ENCODE measurements at places on chromosomes 1 and 21.

DNA sequence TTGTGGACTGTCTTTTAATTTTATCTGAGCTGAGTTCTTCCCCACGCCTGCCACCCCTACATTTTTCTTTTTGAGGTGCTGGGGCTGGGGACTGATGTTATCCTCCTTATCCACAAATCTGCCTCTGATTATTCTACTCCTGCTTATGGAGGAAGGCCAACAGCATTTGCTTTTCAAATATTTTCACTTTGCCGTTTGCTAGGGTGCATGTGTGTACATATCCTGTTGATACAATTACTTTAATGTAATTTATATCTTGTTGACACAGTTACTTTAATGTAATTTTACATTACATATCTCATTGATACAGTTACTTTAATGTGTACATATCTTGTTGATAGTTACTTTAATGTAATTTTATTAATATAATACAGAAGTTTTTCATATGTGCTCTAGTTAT, 36.2 kb downstream of the PRRC2C start:
- no peak for DNase-seq

DNA sequence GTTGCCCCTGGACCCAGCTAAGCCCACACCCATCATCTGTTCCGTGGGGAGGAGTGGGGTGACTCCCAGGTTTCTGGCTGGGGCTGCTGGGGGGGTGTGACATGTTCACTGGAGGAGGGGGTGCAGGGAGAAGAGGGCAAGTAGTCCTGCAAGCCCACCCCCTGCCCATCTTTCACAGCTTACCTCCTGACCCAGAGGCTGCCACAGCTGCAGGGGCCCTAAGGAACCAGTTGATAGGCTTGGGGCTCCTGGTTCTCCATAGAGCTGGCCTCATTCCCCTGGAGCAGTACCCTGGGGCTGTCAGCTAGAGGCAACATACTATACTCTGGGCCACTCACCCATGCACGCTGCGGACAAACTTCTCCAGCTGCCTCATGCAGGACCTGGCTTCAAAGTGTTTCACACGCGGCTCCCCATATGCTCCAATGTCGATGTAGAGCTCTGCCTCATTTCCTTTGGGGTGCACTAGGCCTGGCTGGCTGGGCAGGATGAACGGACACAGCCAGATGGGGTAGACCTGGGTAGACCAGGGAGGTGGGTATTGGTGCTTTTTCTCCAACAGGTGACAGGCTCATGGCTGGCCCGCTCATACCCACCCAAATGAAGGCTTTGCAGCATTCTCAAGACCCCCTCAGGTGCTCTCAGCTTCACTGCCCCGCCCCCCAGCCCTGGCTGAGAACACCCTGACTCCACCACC, 33.8 kb downstream of the DHCR24 start:
- DNase-seq: no peak

- peak; percentile 54 for DNase-seq
These were observed 157.0 kb upstream of the ZNHIT6 start for GRCh38 chr1:85865213-85865612.

DNA sequence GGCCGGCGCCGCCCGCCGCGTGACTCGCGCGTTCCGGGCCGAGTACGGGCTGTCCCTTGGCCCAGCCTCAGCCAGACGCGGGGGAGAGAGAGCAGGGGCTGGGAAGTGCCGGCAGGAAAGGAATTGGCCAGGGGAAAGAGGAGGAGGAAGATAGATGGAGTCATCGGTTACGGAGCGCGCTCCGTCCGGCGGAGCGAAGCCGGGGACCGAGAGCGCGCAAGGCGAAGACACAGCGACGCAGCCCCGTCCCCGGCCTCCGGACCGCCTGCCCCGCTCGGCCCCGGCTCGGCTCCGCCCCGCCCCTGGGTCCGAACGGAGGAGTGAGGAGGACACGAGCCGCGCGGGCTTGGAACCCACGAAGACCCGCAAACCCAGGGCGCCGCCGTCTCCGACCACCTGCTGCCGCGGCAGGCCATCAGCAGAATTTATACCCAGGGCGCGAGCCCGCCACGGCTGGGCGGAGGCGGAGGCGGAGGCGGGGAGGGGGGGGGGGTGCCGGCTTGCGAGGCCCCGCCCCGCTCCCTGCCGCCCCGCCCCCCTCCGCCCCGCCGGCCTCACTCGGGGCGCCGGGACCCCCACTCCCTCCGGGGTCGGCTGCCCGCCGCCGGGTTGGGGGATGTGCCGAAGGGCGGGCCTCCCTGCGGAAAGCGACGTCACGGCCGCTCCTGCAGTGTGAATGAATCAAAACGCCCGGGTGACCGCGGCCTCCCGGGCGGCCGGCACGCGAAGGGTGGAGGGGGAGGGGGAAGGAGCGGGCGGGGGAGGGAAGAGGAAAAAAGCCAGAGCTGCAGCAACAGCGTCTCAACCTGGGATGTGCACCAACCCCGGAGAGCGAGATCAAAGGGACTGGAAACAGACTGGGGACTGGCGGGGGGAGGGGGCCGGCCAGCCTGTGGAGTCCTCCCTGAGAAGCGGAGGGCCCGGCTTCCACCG, at the start of gene LHX4:
Gene LHX4 (plus strand): TSS at position 782 of the 933 bp plus-strand sequence. CDS start 266 bp downstream, outside the sequence.
- DNase-seq: peak; percentile 42

- no peak for DNase-seq
These were observed 115.7 kb downstream of the MAP3K21 start for GRCh38 chr1:233443040-233443760.

DNA sequence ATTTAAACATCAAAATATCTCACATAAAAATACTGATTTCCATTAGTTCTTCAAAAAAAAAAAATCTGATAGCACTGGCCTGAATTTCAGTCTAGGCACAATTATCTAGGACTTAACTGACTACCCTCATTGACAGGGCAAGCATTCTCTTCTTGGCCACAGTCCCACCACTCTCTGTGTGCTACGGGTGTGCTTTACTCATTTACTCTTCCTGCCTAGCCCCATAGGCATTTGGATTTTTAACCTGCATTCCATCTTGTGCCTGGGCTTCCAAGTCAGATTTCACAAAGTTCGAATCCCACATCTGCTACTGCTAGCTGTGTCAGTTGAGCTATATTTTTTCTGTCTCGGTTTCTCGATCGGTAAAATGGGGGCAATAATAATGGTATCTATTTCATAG, 38.0 kb downstream of the PTPN14 start:
- no peak for DNase-seq

- no peak for DNase-seq
These were observed 1.8 kb downstream of the IL20 start for GRCh38 chr1:206867239-206867638.

DNA sequence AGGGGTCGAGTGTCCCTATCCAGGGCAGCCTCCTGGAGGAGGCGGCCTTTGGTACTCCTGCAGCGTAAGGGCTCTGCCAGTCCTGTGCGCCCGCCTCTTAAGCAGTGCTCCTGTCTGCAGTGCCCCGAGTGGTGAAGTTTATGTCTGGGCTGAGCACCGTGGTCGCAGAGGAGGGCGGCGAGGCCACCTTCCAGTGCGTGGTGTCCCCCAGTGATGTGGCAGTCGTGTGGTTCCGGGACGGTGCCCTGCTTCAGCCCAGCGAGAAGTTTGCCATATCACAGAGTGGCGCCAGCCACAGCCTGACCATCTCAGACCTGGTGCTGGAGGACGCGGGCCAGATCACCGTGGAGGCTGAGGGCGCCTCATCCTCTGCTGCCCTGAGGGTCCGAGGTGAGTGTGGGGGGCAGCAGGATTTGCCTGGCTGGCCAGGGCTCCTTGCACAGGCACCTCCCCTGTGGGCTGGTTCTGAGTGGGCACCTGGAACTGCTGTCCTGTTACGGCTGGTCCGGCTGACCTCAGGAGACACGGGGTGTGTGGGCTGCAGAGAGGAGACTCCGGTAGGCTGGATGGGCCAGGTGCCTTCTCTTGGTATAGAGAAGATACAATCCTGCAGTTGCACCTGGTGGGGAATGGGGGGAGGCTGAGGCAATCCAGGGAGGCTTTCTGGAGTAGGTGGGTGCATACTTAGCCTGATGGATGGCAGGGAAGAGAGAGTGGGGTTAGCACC, 66.8 kb downstream of the OBSCN start:
- no peak for DNase-seq

DNA sequence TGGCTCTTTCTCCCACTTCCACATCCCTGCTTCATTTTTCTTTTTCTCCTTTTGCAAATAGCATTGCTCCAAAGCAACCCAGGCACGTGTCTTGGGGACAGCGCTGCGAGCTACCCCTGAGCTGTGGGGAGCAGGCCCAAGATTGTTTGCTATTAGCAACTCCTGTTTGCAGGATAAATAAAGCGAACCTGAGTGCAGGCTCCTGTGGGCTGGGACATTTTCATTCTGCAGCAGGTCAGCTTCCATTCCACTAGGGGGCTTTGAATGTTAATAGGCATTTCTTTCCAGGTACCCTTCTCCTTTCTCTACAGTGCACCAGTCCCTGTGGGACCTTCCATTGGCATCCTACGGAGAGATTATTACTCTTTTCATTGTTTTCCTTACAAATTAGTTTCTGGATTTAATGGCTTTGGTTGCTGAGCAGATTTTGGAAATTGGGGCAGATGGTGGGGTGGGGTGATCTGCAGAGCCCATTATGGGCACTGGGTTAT, 54.0 kb downstream of the OLFML3 start:
- no peak for DNase-seq

DNA sequence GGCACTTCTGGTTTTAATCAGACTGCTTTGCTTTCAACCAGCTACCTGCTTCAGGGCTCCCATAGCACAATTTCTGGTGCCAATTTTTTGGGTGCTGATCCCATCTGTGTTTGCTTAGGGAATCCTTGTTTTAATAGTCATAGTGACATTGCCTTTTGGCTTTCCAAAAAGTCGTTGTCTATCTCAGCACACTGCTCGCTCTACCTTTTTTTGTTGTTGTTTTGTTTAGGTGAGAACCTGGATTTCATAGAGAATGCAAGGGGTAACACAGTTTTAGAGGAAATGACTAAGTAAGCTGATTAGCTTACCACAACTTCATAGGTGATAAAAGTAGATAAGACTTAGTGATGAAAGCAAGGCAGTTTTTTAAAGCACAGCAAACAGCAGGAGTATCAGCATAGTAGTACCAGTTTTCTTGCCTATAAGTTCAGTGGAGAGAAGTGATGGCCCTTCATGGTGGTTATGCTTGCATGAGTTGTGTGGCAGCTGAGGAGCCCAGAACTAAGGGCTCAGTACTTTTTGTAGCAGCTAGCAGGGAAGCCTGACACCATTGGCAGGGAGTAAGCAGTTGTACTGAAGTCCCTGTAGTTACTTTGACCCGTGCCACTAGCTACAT, 31.3 kb downstream of the NEK7 start:
- DNase-seq: no peak

- DNase-seq: peak; percentile 85
These were observed 15.0 kb upstream of the MTARC2 start for GRCh38 chr1:220733086-220733601.

DNA sequence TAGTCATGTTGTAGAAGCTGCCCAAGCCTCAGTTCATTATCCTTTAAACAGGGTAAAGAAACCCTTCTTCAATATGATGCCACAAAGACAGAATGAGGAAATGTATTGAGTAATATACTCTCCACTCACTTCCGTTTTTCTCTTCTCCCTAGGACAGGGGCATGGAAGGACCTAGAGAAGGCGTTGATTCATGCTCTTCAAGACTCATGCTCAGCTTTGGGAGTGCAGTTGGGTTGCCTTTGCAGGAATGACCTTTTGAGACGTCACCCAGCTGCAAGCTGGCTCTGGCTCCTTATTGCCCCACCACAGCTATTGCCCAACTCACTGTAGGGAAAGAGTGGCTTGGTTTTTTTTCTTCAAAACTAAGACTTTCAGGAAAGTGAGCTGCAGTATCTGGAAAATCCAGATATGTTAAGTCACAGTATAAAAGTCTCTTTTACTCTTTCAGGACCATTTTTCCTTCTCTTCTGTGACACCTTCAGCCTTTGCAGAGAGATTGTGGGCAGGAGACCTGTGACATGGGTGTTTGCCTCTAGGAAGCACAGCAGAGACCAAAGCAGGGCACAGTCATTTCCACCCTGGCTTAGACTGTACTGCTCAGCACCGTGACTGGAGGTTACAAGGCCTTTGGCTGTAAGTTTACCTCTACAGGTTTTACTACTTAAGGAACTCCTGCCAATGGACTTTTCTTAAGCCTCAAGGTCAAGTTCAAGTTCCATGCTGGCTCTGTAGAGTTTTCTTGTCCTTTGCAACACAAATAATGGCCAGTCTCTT, 39.5 kb downstream of the XCL2 start:
- DNase-seq: no peak

DNA sequence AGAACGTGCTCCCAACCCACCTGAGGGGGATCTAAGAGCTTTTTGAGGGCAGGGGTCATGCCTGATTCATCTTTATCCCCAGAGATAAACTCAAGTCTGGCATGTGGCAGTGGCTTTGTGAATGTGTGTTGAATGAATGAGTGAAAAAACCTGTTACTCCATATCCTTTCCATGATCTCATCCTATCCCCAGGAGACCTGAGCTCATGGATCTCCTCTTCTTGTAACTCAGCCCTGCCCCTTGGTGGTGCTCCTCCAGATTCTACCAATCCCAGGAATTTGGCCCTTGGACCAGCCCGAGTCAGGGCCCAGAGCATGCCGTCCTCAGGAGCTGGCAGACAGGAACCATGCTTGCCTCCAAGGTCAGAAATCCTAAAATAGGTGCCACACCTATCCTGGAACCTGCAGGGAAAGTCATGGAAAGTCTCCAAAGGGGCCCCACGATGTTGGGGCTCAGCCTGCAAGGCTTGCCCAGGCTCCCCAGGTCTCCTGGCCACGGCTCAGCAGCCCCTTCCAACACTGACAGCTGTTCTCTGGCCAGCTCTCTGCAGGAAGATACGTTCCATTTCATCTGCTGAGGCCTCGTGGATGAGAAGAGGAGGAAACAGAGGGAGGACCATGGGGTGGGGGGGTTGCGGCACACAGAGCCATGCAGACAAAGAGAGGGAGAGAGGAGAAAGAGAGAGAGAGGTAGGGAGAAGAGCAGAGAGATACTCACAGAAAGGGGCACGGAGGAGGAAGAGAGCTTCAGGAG, 214.6 kb downstream of the TRABD2B start:
- DNase-seq: peak; percentile 59

GRCh38 chr1:65820983-65821382, 28.3 kb downstream of the PDE4B start:
- DNase-seq: peak; percentile 91

DNA sequence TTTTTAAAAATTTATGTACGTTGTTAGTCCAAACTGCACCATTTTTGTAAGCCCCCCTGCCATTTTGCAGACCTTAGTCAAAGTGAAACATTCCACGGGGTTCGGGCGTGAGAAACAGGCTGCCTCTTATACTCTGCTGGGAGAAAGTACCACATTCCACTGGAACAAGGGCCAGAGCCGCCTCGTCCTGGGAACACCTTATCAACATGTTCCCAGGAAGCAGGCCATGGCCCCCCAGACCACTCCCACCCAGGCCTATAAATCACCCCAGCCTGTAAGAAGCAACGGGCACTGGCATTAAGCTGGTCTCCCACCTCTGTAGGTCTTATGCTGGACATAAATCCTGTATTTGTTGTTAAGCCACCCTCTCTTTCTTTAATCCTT, 854 bp upstream of the ZRANB2 start:
- no peak for DNase-seq

- no peak for DNase-seq
These were observed 40.2 kb downstream of the RGS2 start for GRCh38 chr1:192849011-192849410.
